Vagina (tissue), 2 donors: ENCODE measurements at places on chromosomes 12 and 14.

DNA sequence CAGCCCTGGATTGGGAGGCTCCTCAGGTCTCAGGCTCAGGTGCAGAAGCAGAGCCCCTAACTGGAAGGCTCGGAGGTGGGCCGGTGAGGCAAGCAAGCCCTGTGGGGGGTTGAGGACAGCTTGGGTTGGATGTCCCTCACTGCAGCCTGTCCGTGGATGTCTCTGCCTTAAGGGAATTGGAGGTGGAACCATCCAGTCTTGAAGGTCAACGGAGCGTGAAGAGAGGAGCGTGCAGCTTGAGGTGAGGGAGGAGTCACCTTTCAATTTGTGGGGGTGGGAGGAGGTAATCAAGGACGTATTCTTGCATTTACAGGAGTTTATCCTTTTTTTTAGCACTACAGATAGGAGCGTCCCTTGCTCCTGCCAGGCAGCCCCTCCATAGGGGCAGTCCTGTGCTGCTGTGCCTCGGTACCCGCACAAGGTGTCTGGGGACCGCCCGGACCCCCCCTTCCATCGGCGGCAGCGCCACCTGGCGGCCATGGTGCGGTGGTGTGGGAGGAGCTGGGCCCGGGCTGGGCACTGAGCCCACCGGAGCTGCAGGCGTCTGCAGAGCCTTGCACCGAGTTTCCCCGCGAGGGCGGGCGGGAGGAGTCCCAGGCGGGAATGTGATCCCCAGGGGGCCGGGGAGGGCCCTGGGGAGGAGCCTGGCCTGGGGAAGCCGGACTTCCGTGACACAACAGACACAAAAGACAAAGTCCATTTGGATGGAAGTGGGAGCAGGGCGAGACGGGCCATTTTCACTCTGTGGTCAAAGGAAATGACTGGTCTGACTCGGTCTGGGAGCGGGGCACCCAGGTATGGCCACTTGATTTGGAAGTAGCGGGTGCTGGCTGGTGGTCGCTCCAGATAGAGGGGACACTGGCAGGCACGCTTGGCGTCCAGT, 864 bp downstream of the DNAJC22 start:
- DNase-seq = no peak

DNA sequence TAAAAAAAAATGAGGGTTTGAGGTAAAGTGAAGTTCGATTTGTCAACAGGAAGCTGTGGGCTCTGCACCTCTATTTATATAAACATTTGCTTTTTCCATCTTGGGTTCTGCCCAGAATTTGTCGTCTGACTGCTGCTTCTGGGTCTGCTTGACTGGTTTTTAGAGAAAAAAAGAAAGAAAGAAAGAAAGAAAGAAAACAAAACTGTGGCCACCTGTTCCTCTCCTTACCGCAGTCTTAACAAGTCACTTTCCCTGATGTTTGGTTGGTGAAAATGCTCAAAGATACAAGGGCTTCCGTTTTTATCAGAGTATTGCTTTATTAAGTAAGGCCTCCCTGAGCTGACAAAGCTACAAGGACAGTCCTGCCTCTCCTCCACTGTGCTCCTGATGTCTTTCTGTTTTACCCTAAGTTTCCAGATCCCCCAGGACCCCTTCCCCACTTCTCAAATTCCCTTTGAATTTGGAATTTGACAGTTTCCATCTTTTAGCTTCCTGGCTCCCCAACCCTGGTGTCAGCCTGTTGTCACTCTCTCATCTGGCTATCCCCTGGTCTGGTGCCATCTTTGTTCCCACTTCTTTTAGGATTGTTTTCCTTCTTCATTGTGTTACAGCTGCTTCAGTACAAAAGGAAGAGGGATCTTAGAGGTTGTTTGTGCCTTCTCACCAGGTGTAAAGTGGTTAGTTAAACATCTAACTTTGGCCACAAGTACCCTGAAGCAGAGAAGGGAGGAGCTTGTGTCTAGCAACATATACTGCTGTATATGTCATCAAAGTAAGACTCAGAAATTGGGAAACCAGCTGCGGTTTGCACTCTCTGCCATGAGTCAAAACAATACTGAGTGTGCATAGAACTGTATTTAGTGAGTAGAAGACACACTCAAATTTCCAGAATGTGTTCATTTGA, 18.0 kb downstream of the MFAP5 start:
- no peak for DNase-seq

DNA sequence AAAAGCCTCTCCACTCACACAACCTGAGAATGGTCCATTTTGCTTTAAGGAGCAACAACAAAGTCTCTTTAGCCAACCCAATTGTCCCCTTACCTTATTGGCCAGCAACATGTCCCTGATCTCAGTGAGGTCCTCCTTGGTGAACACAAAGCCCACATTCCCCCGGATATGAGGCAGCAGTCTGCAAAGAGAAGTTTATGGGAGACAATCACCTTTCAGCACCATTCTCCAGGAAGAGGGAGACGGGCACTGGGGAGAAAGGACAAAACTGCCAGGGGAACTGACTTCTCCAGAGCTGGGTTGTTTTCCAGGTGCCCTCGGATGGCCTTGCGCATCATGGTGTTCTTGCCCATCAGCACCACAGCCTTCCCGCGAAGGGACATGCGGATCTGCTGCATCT, 1.9 kb downstream of the RPLP0 start:
- no peak for DNase-seq

DNA sequence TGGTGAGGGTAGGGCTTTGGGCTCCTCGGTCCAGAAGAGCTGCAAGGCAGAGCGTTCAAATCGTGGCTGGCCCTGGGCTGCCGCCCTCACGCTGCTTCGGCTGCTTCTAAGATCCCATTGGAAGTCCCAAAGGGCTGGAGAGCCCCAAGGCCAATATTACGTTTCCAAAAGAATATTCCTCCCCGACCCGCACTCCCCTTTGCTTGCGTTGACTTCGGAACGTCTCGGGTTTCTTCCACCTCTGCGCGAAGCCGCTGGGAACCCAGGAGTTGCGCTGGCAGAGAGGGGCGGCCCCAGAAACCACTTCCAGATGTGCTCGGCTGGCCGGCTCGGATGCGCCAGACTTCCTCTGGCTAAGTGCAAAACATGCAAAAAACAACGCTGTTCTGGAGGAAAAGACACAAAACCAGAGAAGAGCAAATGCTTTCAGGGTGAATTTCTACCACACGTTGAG, at the start of gene GLT8D2:
Gene GLT8D2 (minus strand): TSS at position 285 of the 454 bp plus-strand sequence. CDS start 30,539 bp downstream, outside the sequence.
- no peak for DNase-seq

- DNase-seq = no peak
Observed at GRCh38 chr14:44170556-44170955, 336.5 kb downstream of the FSCB start.

GRCh38 chr14:30550335-30550734, 8.6 kb upstream of the G2E3 start:
- DNase-seq = no peak
